ENCODE measurements at places on chromosomes 16 and 17. TPM values are rescaled to one million over a fixed set of nuclear protein-coding genes. Genes with fewer than 3 reads are reported as not detected.

ACAP1 gene
- 15.6 TPM for total RNA-seq

- no peaks in the 10 kb centered on the region for H3K27me3 ChIP-seq
- H3K27ac ChIP-seq = peak overlapping the region; percentile 99
- peak overlapping the region; percentile 94 for H3K4me3 ChIP-seq
- H3K4me1 ChIP-seq = no peaks in the 10 kb centered on the region
These were observed 526 bp downstream of the ZZEF1 start for GRCh38 chr17:4142107-4142900.

DNA sequence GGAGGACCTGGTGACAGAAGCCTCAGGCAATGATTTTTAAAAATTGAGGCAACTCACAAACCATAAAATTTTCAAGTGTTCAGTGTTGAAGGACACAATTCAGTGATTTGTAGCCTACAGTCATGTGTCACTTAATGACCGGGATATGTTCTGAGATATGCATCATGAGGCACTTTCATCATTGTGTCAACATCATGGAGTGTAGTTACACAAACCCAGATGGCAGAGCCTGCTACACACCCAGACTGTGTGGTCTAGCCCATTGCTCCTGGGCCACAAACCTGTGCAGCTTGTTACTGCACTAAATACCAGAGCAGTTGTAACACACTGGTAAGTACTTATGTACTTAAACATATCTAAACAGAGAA lies 1.6 kb downstream of the PRSS41 start:
- no peaks in the 10 kb centered on the region for H3K27me3 ChIP-seq
- no peak overlapping the region for H3K4me3 ChIP-seq
- no peaks in the 10 kb centered on the region for H3K36me3 ChIP-seq

GRCh38 chr16:12340151-12340733 lies 363.7 kb downstream of the SNX29 start:
- no peaks in the 10 kb centered on the region for H3K4me1 ChIP-seq
- peak; percentile 23 for DNase-seq
- H3K27ac ChIP-seq = no peak overlapping the region
- no peaks in the 10 kb centered on the region for H3K36me3 ChIP-seq

GRCh38 chr17:45314741-45315647 lies 1.8 kb downstream of the MAP3K14 start:
- H3K27me3 ChIP-seq = no peaks in the 10 kb centered on the region
- H3K27ac ChIP-seq = peak overlapping the region; percentile 100
- no peak for DNase-seq
- H3K36me3 ChIP-seq = no peaks in the 10 kb centered on the region

DNA sequence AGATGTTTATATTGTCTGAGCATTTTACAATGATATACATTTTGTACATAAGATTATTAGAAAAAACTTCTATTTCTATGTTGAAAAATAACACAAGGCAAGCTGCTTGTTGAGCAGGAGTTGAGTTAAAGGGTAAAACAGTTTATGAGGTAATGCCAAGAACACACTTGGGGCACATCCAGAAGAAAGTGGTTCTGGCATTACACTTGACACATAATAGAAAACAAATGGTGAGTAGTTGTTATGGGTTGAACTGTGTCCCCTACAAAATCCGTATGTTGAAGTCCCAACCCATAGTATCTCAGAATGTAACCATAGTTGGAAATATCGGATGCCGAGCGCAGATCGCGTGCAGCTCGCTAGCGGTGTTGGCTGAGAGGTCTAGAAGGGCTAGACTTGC lies 354.3 kb upstream of the GOT2 start:
- no peak for DNase-seq
- H3K4me3 ChIP-seq = no peak overlapping the region
- no peaks in the 10 kb centered on the region for H3K36me3 ChIP-seq
- no peaks in the 10 kb centered on the region for H3K27me3 ChIP-seq

DNA sequence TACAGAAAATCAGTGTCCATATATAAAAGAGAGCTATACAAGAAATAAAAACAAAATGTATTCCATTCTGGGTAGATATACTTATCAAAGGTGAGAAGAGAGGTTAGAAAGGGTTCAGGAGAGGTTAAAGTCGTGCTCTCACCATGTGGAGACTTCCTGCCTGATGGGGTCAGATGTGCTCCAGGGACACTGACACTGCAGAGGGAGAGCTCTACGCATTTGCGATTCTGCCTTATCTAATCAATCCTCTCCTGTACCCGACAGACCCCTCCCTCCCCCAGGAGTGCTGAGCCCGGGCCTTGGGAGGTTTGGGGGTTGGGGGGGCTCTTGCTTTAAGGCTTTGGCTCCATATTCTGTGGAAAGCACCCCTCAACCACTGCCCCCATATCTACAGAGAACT lies 16.6 kb upstream of the SLC5A11 start:
- no peaks in the 10 kb centered on the region for H3K27me3 ChIP-seq
- no peak for DNase-seq
- H3K27ac ChIP-seq = no peak overlapping the region
- no peak overlapping the region for H3K4me3 ChIP-seq
- H3K36me3 ChIP-seq = peaks cover 38% of the 10 kb centered on the region

DNA sequence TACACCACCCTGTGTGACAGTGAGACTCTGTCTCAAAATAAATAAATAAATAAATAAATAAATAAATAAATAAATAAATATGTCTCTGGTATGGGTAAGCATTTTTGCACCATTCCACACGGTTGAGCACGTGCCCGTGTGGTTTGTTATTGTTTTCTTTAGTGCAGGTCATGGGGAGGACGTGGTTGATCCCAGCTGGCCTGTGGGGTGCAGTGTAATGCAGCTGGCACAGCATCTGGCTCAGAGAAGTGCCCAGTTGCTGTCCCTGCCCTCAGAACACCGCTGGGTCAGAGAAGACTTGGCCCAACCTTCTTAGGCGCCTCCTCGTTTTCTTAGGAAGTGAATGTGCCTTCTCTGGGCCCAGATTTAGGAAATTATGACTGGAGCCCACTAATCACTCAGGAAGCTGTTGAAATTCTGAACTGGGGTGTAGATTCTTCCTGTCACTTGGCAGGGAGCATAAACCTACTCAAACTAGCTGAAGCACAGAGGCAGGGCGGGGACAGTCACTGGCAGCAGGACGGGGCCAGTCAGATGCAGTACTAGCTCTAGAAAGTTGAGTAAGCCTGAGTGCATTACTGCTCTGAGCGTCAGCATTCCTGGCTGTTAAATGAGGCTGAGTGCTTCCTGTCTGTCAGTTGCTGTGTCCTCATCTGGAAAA lies 85.9 kb downstream of the SNX29 start:
- H3K4me1 ChIP-seq = no peaks in the 10 kb centered on the region
- H3K27ac ChIP-seq = peak overlapping the region; percentile 44
- no peak for DNase-seq

DNA sequence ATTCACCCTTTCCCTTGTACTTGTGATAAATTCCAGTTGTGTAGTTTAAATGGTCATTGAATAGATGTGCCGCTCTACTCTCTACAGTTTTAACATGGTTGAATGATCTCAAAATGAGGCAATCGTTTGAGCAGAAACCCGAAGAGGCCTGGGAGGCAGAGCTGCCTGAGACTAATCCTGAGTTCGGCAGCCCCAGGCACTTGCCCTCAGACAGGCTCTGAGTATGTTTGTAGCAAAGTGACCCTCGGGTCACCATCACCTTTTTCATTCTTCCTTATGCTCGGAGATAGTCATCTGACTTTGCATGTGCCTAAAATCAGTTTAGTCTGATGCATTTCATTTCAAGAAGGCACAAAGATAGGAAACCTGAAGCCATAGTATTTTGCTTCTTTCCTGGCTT lies 184.0 kb upstream of the RBFOX1 start:
- no peak for DNase-seq
- H3K4me1 ChIP-seq = no peaks in the 10 kb centered on the region
- no peak overlapping the region for H3K27ac ChIP-seq

DNA sequence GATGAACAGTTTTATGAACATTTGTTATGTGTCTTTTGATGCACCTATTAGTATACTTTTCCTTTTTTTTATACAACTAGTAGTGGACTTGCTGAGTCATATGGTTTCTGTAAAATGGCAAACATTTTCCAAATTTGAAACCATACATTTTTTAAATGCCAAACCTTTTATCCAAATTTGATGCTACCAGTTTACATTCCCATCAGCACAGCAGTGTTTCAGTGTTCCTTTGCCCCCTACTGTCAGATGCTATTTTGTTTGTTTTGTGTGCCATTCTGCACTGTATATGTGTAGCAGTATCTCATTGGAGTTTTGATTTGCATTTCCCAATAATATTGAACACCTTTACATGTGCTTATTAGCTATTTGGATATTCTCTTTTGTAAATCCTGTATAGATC lies 219.4 kb downstream of the TANC2 start:
- DNase-seq = no peak
- no peaks in the 10 kb centered on the region for H3K4me1 ChIP-seq
- no peaks in the 10 kb centered on the region for H3K27me3 ChIP-seq
- H3K27ac ChIP-seq = no peak overlapping the region

DNA sequence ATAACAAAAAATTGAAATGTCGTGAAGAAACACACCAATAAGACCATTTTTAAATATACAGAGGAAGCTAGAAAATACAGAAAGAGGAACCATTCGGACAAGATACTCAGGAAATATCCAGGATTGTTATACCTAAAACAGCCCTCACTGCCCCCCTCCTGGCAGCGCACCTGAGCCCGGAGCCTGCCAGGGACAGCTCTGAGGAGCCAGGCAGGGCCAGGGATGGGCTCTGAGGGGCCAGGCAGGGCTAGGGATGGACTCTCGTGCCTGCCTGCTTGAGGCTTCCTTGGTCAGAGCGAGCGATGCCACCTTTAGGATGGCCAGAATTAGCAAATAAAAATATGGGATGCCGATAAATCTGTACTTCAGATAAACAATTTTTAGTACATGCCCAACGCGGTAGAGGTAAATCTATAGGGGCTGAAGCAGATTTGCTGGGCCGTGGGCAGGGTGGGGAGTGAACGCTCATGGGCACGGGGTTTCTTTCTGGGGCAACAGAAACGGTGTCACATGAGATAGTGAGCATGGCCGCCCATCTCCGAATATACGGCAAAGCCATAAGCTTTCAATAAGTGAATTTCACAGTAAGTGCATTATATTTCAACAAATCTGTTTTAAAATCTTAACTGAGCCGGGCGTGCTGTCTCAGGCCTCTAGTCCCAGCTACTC lies 18.2 kb upstream of the CSNK1D start:
- H3K27ac ChIP-seq = peak overlapping the region; percentile 100
- peak overlapping the region; percentile 84 for H3K4me3 ChIP-seq
- H3K4me1 ChIP-seq = peaks cover 5% of the 10 kb centered on the region
- DNase-seq = no peak
- no peaks in the 10 kb centered on the region for H3K27me3 ChIP-seq

GRCh38 chr17:62923258-62924150 lies 42.5 kb upstream of the TANC2 start:
- H3K27ac ChIP-seq = no peak overlapping the region
- H3K4me3 ChIP-seq = no peak overlapping the region
- no peak for DNase-seq
- H3K4me1 ChIP-seq = no peaks in the 10 kb centered on the region
- no peaks in the 10 kb centered on the region for H3K36me3 ChIP-seq

Data from Peyer's patch (tissue), 4 donors.